ENCODE measurements at places on chromosomes 6 and 20.

DNA sequence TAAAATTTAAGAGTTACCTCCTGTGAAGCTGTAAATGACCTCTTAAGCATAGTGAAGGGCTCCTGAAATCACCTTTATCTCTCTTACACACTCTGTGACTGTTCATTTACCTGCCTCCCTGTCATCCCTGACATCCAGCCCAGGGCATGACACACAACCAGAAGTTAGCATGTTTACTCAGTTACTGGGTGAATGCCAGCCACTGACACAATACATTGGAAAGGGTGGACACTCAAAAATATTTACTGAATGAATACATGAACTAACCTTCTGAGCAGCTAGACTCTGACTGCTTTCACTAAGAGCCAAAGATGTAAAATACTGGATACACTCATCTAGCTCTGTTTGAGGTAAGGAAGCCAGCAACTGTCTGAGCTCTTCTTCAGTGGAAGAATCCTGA is 25.3 kb downstream of the SERAC1 start:
- no peak for DNase-seq

GRCh38 chr6:68086199-68086598 is 548.9 kb upstream of the ADGRB3 start:
- no peak for DNase-seq

- DNase-seq, result no peak
Observed at GRCh38 chr20:17856837-17857605, 111.6 kb downstream of the SNX5 start.

- peak; percentile 96 for DNase-seq
Observed at GRCh38 chr6:27688014-27688586, 215.2 kb upstream of the ZNF184 start.

DNA sequence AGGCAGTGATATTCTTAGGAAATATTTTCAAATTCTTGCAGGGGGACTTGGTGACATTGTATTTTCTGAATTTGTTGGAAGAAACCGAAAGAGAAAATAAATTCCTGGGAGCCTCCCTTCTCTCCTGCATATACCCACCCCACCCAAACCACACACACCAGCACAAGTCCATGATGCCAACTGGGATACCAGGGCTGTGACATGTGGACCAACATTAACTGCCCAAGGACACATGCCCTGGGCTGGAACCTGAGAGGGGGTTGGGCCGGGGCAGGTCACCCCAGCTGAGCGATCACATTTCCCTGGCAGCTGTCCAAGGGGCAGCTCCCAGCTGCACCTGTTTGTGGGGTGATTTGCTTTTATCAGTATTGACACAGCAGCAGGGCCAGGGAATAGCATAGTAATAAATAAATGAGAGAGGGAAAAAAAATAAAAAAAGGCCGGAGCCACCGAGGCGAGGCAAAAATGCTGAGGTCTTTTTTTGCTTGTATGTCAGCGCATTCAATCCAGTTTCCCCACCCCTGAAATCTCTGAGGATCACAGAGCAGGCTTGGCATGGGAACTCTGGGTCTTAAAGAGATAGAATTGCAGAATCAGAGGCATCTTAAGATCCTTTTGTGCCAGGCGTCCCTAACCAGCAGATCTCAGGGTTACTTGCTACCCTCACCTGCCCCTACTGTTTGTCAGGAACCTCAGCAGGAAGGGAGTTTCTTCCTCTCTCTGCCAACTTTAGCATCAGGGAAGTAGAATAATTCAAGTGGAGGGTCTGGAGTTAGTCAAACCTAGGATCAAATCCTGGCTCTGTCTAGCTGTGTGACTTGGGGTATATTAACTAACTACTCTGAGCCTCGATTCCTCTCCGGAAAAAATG is 66.5 kb upstream of the PIM1 start:
- peak; percentile 74 for DNase-seq

DNA sequence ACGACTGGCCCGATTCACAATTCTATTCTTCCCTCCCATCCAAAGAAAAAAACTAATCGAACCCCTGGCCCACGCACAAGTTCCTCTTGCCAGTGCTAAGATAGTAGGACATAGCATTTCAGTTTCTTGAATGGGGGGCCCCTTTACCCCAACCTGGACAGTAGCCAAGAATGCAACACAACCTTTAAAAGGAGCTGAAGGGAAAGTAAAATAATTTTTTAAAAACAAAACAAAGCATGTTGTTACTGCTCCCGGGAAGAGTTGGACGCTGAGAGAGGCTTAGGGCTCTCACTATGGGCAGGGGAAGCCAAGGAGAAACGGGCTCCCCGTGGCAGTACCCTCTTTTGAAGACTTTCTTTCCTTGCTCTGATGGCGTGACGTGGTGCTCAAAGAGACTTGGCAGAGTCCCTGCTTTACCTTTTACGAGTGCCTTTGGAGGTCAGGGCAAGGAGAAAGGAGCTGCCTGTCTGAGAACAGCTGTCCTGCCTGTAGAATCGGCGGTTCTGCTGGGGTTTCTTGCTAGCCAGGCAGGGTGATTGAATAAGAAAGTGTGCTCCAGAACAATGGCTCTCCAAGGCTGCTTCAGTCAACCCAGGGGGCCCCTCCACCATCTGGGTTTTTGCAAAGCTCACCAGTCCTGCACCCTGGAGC is 5.8 kb downstream of the TFAP2C start:
- DNase-seq, result no peak

DNA sequence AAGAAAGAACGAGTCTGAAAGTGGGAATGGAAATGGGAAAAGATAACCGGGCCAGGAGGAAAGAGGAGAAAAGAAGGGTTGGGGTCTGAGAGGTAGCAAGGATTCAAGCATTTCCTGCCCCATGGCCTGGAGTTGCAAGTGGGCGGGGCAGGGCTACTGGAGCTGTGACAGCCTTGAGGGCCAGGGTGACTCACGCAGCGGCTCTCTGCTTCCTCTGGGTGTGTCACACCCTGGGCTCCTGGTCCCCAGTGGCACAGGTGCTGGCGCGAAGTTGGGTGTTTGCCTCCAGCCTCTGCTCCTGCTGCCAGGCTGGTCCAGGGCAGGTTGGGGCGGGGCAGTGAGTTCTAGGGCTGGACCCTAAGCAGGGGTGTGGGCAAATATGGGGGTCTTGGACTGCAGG is 3.3 kb upstream of the ULBP3 start:
- DNase-seq, result peak; percentile 85

DNA sequence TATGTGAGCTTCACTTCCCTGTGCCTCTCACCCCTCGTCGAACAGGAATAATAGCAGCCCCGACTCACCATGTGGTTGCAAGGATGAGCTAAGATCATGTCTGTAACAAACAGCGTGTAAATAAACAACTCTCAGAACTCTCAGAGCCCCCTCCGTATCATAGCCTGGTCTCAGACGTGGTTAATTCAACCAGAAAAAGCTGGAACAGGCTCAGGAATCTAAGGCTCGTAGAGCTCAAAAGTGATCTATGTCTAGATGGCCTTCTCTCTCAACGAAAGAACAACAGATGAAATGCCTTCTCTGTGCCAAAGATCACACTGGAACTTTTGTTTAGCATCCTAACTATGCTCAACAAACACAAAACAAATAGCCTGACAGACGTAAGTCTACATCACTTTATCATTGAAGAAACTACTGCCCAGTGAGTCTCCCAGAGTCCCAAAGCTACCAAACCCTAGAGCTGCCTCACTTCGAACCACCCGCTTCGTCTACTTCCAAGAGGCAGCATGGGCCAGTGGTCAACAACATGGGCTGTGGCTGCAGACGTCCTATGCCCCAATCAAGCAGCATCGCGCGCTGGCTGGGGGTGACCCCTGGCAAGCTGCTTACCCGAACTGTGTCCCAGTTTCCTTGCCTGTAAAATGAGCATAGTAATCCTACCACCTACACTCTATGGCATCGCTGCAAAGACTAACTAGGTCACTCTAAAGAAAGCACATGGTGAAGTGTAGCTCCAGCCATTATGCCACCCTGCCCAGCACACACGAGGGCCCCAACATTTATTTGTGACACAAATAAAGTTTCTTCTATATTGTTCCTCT is 35.1 kb downstream of the NFATC2 start:
- no peak for DNase-seq

DNA sequence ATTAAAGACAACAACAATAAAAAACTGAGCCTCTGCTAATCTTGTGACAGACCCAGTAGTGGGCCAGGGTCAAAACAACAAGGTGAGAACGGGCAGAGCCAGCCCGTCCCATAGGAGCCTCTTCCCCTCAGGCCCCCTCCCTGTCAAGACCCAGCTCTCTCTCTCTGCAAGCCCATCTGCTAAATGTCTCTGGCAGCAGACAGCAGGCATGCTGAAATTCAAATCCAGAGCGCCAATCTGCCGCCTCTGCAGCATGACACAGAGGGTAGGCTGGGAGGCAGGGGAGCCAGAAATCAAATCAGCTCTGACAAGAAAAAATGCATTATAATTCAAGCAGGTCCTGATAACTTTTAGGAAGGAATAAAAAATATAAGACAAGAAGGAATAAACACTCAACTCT is 26.3 kb downstream of the METTL24 start:
- peak; percentile 90 for DNase-seq

- peak; percentile 50 for DNase-seq
Observed at GRCh38 chr6:26016245-26016962, 53.8 kb downstream of the TRIM38 start.

DNA sequence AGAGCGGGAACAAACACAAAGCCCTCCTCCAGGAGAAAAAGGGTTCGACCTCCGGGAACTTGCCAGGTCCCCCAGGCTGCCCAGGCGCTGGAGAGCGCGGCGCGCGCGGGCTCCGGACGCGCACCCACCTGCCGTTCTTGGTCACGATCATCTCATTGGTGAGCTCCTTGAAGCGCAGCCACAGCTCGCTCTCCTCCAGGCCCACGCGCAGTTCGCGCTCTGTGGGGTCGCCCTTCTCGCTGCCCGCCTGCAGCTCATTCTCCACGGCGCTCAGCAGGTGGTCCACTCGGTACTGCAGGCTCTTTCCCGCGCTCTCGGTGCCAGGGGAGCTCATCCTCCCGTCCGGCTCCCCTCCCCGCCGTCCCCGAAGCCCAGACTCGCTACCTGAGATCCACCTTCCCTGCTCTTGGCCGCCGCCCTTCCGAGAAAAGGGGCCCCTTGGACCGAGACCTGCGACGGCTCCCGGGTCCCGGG is 356 bp downstream of the TBXT start:
- DNase-seq, result peak; percentile 83

GRCh38 chr6:159594750-159595117 is 98.3 kb downstream of the SOD2 start:
- DNase-seq, result no peak

- peak; percentile 63 for DNase-seq
Observed at GRCh38 chr20:24768201-24768636, 180.8 kb upstream of the CST7 start.

- DNase-seq, result no peak
Observed at GRCh38 chr20:53048387-53048786, 76.2 kb downstream of the TSHZ2 start.

DNA sequence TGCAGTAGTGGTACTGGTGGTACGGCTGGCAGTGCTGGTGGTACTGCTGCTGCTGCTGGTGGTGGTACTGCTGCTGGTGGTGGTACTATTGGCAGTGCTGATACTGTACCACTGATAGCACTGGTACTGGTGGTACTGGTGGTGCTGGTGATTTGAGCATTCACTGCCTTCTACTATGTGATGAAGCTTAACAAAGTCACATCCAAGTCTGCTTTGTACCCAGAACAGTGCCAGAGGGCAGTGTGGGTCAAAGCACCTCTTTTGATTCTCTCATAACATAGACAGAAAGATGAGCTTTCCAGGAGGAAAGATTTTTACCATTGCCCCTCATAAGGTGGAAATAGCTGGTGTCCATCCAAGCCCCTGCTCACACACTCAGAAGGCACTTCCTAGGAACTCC is 48.7 kb downstream of the ANKRD6 start:
- no peak for DNase-seq

GRCh38 chr6:9062596-9062995 is 627.3 kb upstream of the SLC35B3 start:
- no peak for DNase-seq

DNA sequence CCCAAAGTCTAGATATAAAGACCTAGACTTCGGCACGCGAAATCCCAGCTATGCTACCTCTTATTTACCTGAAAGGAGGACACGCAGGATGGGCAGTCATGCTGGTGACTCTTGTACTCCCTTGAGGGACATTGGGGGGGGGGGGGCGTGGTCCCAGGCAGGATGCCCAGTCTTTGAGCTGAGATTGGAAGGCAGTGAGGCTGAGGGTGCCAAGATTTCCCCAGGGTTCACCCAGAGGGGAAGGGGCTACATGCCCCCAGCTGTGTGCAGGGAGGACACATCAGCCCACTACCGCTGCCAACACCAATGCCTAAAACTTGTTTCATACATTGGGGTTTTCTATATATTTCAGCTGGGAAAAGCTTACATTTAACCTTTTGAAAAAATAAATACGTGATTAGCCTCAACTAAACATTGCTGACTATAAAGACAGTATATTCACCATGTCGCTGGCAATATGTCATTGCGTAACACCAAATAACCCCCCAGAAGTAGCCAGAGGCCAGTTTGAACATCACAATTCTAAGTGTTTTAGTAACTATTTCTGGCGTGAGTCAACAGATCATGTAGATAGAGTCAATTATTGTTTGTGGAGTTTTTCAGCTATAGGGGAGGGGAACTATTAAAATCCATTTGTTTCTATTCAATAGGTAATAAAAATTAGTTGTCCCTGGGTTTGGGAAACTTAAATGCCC is 21.6 kb downstream of the MGME1 start:
- DNase-seq, result no peak

DNA sequence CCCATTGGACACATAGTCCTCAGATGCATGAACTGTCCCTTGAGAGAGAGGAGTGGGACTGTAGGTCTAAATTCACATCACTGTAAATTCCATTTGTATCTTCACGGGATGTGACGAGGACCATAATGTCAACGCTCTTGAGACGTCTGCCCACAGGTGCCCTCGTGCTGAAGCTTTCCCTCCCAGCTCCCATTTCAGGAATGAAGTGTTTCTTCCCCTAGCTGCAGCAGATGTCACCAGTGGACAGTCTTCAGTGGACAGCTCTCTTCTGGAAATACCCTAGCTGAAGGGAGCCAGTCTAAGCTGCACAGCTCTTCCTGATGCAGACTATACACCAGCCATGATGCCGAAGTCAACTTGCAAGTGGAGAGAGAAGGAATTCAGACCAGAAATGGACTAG is 217.4 kb upstream of the ECI2 start:
- peak; percentile 17 for DNase-seq

- no peak for DNase-seq
Observed at GRCh38 chr6:40897390-40898003, 141.5 kb downstream of the UNC5CL start.

GRCh38 chr6:6741264-6741663 is 152.7 kb downstream of the LY86 start:
- peak; percentile 76 for DNase-seq

GRCh38 chr6:10184371-10185227 is 230.3 kb downstream of the TFAP2A start:
- DNase-seq, result no peak

GRCh38 chr6:118565311-118565960 is 17.3 kb downstream of the PLN start:
- no peak for DNase-seq

- no peak for DNase-seq
Observed at GRCh38 chr6:89353702-89354392, 1.3 kb upstream of the UBE2J1 start.

GRCh38 chr6:119195848-119196247 is 117.4 kb upstream of the FAM184A start:
- no peak for DNase-seq

- DNase-seq, result no peak
Observed at GRCh38 chr6:152695372-152696045, 2.2 kb upstream of the MYCT1 start.
